ENCODE measurements at places on chromosomes 7 and 10.
A peak's percentile ranks its signal among the peaks of the same experiment; 100 is the strongest.

DNA sequence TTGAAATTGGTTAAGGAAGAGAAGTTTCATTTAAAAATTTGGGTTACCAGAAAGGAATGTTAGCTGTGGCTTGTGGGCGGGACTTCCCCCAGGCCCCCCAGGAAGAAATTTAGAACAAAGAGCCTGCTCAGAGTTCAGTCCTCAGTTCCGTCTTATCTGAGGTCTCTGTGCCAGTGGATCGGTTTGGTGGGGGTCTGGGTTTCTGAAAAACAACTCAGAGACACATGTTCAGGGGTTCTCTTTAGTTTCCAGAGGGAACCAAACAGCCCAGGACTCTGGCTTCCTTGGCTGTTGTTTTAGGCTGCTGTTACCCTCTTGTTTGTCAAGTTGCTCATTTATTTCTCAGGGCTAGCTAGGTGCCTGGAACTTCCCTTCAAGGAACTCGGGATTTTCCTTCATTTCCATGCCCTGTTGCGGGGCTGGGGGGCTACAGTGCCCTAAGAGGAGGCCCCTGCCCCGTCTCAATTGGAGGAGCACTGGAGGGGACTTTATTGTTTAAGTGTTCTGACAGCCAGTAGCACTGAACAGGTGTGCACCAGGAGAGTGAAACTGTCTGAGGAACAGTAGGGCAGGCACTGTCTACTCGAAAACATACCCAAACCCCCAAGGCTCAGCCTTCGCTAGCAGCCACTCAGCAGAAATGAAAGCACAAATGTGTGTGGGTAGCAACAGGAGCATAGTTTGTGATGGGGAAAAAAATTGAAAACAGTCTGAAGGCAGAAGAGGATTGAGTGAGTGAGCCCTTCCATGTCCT is 59.9 kb downstream of the ALOX5 start:
- no peak for DNase-seq

DNA sequence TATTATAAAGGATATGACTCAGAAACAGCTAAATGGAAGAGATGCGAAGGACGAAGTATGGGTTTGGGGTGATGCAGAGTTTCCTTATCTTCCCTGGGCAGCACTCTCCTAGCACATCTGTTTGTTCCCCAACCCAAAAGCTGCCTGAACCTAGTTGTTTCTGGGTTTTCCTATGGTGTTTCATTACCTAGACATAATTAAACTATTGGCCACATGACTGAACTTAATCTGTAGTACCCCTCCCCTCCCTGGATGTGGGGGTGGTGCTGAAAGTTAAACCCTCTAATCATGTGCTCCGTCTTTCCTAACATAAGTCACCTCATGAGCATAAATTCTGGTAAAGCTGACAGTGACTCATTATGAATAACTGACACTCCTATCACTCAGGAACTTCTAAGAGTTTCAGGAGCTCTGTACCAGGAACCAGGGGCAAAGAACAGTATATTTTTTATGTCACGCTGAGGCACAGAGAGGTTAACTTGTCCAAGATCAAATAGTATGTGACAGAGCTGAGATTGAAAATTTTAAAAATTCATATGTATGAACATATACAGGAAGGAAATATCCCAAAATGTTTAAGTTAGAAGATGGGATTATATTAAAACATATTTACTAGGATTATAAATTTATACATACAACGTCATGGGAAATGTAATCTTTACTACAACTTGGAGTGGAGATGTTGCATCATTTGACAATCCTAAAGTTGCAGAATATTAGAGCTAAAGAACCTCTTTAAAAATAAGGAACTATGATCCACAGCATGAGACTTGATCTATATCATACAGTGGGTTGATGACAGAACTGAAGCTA is 4.8 kb downstream of the STRIP2 start:
- DNase-seq, result no peak

DNA sequence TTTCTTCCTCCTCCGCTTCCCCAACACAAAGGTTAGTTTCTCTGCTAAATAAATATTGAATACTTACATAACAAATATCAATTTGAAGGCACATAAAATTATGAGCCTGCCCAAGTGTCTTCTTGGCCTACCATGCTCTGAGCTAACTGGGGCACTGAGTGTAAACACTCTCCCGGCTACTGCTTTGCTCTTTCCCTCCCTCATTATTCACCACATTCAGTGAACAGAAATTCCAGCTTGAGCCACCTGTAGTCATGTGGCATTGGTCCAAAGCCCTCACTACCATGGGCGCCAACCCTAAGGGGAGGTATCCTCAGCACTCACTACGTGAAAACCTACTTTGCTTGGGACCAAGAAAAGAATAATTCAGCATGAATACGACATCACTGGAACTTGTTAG is 409.0 kb downstream of the KCNMA1 start:
- no peak for DNase-seq

DNA sequence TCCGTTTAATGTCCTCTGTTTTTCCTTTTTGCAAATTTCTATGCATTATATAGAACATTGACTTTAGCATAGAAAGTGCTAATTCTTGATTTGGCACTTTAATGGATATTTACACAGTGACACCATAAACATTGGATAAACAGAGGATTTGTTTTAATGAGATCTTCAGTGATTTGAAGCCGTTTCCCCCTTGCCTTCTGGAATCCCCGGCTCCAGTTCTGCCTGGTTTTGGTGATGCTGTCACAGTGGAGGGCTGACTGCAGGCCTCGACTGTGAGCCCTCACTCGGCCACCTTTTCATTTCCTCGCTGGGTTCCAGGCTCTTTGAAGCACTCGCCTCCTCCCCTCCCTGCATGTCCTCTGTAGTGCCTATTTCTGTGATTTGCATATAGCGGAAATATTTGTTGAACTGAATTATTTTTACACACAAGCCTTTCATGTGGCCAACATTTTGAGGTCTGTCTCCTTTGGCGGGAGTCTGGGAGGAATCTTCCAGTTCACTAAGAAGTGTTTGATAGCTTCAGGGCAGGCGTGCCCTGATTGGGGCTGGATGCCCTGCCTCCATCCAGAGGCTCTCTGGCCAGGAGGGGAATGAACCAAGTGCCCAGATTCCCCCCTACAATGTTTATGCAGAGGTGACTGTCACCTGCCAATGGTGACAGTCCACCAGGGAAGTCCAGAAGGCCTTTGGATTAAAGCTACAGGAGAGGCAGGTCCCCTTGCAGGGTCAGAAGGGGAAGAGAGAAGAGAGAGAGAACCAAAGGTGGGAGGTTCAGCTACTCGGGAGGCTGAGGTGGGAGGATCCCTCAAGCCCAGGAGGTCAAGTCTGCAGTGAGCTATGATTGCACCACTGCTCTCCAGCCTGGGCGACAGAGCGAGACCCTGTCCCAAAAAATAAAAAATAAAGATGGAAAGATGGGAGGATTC is 67.5 kb downstream of the CUX1 start:
- no peak for DNase-seq

DNA sequence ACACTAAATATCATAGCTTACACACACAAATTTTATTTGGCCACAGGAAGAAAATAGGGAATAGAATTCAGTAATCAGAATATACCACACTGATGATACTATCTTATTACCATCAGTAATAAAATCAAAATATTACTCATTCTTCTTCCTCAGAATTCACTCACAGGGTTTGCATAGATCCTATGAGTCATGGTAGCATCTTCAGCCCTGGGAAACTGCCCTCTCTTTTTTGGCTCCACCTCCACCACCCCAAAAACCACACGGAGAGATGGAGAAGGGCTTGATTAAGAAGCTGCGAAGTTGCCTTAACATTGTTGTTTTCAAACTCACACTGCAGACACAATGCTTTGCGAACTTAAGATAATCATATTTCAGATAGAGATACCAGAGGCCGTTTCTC is 154.1 kb upstream of the AHR start:
- DNase-seq, result no peak

GRCh38 chr7:128810473-128810872 is 18.7 kb downstream of the CCDC136 start:
- no peak for DNase-seq

DNA sequence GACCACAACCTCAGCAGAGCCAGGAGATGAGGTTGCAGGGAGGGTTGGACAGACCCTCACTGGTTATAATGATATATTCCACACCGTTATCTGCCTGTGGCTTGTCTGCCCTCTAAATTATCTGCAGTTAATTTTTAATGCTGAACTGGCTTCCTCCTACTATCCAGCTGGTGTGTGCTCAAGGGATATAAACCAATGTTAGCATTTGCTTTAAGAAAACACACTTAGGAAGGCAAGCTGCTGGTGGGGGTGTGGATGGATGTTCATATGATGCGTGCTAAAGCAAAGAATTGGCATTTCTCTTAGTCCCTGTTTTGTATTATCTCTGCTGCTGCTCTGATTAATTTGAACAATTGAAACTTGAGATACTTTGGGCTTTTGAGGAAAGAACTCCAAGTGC is 132.2 kb upstream of the NPVF start:
- peak; percentile 16 for DNase-seq

DNA sequence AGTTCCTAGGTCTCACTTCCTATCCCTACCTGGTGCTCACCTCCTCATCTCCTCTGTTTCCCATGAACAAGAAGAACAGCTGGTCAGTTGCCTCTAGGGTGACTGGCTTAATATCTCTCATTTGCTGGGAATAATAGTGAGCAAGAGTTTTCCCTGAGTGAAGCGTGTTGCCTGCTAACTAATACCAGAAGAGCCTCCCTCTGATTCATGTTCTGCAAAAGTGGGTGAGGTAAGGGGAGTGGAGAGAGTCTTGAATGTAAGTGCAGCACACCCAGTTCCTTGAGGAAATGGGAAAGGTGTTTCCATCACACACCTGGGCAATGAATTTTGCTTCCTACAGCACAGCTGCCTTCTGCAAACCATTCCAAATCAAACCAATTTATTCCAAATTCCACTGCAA is 29.6 kb downstream of the FZD1 start:
- no peak for DNase-seq

GRCh38 chr7:102190776-102191350 is 95.8 kb upstream of the SH2B2 start:
- DNase-seq, result no peak

DNA sequence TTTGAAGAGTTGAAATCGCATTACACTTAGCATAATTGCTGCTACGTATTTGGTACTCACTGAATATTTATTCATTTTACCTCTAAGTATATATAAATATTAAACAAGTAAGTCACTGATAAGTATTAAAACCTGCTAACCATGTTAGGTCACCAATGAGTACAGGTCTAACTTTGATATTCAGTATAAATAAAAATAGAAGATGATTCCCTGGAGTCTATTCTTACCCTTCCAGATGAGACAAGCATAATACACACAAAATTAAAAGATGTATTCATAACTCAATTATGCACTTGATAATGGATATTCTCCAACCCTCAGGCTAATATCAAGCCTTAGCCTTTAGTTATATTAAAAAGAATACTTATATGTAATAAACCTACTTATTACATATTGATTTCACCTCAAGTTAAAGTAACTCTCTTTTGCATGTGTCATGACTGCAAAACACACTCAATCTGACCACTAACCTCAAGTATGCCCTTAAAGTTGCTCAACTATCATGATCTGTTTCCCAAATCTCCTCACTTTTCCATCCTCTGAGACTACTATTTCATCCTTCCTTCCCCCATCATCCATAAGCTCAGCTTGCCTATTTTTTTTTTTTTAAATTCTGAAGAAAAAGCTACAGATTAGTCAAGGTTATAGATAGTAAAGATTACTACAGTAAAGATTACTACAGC is 46.8 kb downstream of the IPMK start:
- no peak for DNase-seq

- peak; percentile 1 for DNase-seq
Measured at GRCh38 chr10:48309711-48310226, 3.3 kb downstream of the MAPK8 start.

DNA sequence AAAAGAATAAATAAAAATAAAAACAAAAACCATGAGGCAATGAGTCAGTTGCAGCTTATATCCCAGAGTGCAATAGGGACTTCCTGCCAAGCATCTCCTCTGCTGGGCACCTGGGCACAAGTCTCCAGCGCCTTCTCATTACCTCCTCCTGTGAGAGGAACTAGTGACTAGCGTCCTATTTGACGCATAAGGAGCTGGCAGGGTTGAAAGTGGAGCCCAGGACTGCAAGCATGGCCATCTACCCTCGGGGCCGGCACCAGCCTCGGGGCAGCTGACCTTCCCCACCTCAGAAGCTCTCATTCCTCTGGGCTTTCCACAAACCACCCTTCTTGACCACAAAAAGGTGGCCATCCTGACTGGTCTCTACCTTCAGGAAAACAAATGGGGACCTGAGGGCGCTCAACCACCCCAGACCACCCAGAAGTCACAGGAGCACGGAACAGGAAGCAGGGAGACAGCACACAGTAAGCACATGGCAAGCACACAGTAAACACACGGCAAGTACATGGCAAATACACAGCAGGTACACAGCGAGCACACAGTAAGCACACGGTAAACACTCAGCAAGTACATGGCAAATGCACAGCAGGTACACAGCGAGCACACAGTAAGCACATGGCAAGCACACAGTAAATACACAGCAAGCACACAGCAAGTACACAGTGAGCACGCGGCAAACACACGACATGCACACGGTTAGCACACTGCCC is 19.1 kb downstream of the CTBP2 start:
- no peak for DNase-seq

- no peak for DNase-seq
Measured at GRCh38 chr7:127751062-127751461, 99.1 kb downstream of the SND1 start.

- no peak for DNase-seq
Measured at GRCh38 chr10:48684463-48684791, 246 bp upstream of the WDFY4 start.

GRCh38 chr7:103711413-103711812 is 265.4 kb upstream of the SLC26A5 start:
- DNase-seq, result no peak

GRCh38 chr7:36522453-36523007 is 132.9 kb downstream of the ANLN start:
- DNase-seq, result no peak

- DNase-seq, result no peak
Measured at GRCh38 chr7:7122701-7123281, 59.6 kb upstream of the C1GALT1 start.

DNA sequence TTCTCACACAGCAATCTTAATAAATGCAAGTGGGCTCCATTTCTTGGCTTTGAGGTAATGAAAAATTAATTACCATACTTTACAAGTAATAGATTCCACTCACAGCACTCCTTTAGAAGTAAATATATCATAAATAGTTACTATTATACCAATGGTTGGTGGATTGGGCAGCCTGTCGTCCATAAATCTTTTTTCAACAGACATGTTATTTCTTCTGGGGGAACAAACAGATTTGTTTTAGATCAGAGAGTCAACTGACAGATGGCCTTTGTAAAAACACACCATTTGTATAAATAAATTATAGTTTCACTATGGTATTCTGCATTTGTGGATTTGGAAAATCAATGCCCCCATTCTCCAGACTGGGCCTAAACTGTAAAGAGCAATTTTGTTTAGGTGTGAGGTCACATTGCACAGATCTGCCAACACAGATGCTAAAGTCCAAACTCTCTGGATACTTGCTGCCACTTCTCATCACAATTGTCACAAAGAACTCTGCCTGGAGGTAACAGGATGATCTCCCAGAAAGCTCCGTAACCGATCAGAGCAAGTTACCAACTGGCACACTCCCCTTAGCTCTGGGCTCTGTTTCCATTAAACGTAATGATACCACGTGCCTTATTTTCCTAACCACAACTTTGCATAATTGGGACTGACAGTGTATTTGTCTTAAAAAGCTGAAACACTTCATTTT is 4.5 kb upstream of the MACROH2A2 start:
- no peak for DNase-seq
